Mesendoderm (in vitro differentiated cells): ENCODE measurements at places on chromosomes 7 and 10.

DNA sequence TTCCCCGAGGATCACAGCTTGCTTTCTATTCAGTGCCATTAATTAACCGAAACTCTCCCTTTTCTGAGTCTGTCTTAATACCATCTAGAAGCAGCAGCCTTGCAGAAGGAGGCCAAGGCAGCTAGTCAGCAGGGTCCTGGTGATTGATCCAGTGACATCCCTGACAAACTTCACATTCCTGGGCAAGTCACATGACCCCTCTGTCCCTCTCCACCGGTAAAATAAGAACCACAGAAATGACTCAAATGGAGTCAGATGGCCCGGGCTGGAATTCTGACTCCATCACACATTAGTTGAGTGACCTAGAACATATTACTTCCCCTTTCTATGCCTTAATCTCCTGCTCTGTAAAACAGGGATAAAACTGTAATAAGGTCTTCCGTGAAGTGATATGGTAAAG lies 17.2 kb upstream of the ACSL5 start:
- DNase-seq = no peak

- peak; percentile 17 for DNase-seq
Observed at GRCh38 chr10:78473006-78473405, 439.3 kb downstream of the RPS24 start.

DNA sequence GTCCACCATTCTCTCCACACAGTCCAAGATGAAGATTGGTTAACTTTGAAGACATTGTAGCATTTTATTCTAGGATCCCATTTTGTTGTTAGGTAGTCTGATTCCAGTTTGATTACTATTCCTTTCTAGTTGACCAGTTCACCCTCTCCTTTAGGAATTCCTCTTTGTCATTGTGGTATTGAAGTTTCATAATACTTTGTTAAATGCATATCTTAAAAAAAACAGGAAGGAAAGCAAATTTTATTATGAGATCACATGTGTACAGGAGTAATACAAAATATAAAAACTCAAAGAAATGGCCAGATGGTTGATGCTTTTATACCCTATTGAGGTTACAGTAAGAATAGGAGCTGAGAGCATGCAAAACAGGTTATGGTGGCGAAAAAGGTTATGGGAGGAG lies 15.5 kb upstream of the SEMA3C start:
- no peak for DNase-seq

DNA sequence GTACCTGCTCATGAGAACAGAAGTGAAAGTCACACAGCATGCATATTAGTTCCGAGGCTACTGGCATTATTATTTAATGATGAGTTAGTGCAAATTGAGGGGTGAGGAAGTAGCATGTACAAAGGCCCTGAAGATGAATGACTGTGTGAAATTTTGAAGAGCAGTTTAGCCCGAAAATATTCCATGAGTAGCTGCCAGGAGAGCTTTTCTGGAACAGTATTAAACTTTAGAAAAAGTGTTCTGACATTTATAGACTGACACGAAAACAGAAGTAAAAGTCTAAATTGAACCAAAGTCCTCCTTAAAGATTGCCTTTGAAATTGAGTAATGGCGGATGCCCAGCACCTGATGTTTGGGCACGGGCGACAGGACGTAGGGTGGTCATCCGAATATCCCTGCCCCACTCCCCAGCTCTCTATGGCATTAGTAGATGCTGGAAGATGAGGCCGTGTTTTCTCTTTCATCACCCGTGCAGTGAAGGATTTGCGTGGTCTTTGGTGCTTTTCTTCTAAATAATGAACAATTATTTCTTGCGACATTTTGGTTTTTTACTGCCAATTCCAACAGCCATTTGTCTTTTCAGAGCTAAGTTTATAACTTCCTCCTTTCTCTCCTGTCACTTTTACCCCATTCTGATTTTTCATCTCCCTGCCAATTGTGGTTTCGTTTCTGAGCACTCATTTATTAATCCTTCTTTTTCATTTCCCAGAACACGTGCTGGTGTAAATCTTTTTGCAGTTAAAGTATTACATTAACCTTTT lies 192.6 kb downstream of the MGMT start:
- DNase-seq = no peak

DNA sequence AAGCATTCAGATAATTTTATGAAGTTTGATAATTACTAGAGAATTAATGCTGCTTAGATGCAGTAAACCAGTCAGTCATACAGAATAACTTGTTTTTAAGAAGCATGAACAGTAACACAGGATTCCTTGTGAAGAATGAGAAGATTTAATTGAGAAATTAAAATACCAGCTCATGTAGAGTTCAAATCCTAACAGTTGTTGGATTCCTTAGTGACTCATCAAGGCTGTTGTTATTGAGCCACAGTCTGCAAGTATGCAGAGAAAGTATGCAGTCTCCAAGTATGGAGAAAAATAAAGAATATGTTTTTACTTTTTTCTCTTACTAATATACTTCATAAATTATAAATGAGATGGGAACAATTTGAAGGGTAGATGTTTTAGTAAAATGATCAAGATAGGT lies 30.2 kb upstream of the CYP26C1 start:
- peak; percentile 68 for DNase-seq

- no peak for DNase-seq
Observed at GRCh38 chr7:149456506-149457421, 4.1 kb downstream of the ZNF777 start.

GRCh38 chr7:114021135-114021534 lies 102.3 kb upstream of the PPP1R3A start:
- DNase-seq = no peak

GRCh38 chr7:87933953-87934698 lies at the start of gene ADAM22:
TSS of gene ADAM22 (plus strand) at chr7:87934251. CDS start at chr7:87934466, 215 bp downstream.
- DNase-seq = peak; percentile 95

DNA sequence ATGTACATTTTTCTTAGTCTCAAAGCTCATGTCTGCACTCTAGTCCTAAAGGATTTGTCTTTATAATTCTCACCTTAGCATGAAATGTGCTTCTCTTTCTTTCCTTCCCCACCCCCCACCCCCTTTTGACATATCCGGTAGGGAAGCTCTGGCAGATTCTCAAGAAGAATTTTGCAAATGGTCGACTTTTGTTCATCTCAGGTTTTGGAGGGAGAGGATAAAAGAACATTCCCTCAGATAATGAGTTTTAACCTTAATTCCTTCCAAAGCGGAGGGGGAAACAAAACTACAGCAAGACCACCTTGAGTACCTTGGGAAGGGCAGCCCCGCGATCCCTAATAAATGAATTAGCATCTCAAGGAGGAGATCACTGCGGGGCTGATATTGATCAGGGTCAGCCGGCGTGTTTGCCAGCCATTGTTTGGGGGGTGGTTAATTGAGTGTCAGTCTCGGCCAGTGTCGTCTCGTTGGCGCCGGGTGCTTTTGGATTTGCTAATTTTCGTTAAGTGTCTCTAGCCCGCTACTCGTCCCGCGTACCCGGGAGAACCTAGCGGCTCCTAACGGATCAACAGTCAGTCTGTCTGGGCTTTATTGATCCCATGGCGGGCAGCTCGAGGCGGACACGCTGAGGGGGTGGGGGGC lies 874 bp upstream of the BAMBI start:
- peak; percentile 97 for DNase-seq

- DNase-seq = no peak
Observed at GRCh38 chr10:43226441-43226840, 40.4 kb downstream of the RASGEF1A start.

DNA sequence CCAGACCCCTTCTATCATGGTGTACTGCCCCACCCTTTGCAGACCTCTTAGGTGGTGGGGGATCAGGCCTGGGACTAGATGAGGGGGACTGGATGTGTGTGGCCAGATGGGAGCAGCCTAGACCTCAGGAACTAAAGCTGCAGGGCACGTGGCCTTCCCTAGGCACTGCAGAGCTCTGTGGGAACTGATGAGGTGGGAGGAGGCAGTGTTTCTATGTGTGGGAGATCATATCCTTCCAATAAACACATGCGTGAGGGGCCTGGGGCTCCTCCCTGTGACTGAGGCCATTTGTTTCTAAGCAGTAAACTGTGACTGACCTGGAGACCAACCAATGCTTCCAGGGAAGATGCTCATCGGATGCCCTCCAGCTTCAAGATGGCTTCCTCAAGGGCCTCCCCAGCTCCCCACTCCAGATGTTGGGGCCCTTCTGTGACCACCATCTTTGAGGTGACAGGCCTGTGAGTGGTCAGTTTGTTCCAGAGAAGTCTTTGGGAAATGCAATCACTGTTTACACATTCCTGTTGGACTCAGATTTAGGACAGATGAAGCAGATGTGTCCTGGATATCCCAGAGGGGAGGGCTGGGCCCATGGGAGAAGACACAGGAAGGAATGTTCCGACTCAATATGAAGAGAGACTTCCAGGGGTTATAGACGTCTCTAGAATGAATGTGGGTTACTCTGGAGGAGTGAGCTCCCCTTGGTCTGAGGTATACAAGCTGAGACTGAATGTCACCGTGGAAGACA lies 23.6 kb upstream of the ZCCHC24 start:
- no peak for DNase-seq

DNA sequence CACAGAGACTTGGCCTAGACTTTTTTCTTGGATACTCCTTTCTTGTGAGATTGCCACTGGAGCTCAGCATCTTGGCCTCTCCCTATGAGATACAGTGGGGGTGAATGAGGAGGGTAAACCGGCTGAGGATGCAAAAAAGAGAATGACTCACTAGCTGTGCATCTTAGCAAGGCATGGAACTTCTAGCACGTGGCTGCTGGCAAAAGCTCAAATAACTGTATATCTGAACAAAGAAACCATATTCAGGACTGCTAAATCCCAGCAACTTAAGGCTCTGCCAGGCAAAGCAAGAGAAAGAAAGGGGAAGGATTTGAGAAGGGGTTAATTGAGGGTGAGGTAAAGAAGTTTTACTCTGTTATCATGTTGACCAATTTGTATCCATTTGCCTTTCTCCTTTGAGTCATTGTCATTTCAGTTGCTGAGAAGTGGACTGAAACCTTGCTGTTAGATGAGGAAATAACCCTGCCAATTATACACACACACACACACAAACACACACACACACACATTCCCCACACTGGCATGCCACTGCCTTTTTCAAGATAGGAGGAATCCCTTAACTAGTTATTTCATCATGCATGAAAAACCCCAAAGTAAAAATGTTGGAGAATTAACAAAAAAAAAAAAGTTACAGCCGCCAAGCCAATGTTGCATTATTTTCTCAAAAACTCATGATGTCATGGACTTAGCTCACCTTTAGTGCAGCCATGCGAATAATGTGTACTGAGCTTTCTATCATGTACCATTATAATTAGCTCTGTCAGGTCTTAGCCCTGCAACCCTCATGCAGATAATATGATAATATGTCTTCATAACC lies 997.3 kb downstream of the LRMDA start:
- DNase-seq = peak; percentile 72

GRCh38 chr7:92830027-92830426 lies 6.3 kb downstream of the CDK6 start:
- DNase-seq = no peak

DNA sequence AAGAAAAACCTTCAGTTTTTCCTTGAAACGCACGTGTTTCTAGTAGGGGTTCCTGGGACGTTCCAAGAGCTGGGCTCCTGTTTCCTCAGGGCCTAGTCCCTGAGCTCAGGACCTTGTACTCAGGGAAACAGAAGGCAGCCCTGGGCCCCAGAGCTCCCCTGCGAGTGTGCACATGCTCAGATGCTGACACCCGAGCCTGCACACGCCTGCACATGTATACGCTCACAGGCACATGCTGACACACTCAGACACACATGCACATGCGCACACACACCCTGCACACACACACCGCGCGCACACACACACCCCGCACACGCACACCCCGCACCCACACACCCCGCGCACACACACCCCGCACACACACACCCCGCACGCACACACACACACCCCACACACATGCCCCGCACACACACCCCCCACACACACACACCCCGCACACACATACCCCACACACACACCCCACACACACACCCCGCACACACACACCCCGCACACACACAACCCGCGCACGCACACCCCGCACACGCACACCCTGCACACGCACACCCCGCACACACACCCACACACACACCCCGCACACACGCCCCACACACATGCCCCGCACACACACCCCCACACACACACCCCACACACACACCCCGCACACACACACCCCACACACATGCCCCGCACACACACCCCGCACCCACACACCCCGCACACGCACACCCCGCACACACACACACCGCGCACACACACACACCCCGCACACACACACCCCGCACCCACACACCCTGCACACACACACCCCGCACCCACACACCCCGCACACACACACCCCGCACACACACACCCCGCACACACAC lies 52.2 kb downstream of the CALML3 start:
- no peak for DNase-seq

DNA sequence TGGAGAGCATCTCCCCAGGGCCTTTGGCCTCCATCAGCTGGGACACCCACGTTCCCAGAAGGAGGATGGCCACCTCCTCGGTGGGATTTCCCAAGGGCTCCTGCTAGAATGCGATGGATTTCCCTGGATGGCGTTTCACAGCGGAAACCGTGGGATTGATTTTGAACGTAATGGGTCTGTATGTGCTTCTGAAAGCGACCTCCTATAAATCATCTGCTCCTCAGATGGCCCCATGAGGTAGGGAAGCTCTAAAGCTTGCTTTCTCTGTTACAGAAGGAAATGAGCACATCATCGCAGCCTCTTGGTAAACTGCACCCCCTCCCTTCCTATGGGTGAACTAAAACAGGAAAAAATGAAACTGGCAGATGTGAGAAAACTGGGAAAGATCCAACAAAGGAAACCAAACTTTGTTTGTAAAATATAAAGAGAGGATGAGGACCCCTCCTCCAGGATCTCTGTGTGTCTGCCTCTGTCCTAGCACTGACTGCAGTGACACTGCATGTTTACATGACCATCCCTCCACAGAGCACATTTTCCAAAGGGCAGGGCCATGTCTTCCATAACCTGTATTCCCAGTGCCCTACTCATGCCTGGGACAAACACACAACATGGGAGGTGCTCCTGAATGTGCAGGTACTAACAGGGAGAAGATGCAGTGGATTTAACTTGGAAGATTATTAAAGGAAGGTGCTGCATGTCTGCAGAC lies 57.6 kb downstream of the LYZL1 start:
- DNase-seq = no peak
